DMS 273 treated with DMSO at 0.1 percent for 48 hours (cell line): ENCODE measurements at places on chromosomes 6 and 20.

- DNase-seq: no peak
Observed at GRCh38 chr6:13431059-13431656, 56.2 kb downstream of the GFOD1 start.

DNA sequence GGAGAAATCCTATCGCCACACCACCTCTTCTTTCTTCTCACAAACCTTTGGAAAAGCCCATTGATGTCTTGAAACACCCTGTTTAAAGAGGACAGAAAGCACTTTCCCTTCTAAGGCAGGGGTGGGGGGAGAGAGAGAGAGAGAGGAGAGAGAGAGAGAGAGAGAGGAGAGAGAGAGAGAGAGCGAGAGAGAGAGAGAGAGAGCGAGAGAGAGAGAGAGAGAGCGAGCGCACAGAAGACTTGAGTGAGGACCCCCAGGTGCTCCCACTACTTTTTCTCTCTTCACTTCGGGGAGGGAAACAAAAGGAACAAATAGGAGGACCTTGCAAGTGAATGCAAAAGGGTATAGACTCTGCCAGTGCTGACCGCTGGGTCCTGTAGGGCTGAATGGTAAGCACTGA lies 52.4 kb downstream of the TIAM2 start:
- no peak for DNase-seq

GRCh38 chr20:32316667-32317066 lies 39.2 kb downstream of the KIF3B start:
- no peak for DNase-seq

DNA sequence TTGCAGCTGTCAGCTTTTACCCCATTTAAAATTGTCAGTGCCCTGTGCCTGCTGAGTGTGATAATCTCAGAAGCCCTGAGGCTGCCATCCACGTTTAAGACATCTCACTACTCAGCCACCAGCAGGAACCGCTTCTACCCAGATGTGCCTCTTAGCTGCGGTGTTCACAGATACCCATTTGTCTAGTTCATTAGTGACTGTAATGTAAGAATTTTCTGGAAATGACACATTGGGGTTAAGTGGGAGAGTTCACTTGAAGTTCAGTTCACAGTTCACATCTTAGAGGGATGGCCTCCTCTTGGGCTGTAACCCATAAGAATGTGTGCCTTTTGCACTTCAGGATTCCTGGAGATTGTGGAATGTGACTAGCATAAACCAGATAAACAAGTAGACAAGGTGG lies 477.7 kb downstream of the BTBD3 start:
- DNase-seq: no peak

- DNase-seq: no peak
Observed at GRCh38 chr6:55388211-55388610, 60.9 kb downstream of the GFRAL start.

GRCh38 chr6:138544501-138544900 lies 45.2 kb upstream of the NHSL1 start:
- no peak for DNase-seq

DNA sequence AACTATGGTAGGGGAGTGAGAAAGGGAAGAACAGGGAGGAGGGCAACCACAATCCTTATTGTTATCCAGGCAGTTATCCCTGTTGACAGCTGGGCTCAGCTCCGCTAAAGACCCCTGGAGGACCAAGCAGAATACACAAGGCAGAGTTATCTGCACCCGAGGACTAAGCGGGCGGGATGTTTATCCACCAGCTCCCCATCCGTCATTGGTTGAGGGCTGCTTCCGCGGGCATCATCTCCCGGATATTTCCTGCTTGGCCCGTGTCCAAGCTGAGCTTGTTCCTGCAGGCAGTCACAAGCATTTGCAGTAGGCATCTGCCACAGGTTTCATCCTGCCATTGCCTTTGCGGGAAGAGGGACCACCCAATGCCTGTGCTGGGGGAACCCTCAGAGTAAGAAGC lies 102.1 kb downstream of the DLGAP4 start:
- DNase-seq: peak; percentile 21

DNA sequence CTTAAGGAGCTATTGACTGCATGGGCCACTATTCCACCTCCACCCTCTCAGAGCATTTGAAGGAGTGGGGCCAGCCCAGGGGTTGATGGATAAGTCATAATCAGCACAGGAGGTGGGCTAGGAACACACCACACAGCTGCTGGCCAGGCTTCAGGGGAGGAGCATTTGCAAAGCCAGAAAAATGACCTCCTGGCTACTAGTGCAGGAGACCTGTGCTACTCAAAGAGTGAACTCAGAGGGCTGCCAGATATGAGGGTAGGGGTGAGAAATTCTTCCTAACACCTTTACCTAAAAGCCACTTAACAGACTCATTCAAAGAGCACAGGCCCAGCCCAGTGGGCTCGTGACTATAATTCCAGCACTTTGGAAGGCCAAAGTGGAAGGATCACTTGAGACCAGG lies 210.8 kb downstream of the TBXT start:
- DNase-seq: no peak

GRCh38 chr6:22091424-22091948 lies 205.3 kb downstream of the PRL start:
- DNase-seq: no peak
